Uterus (tissue), 4 donors: ENCODE measurements at places on chromosomes 7 and 10. TPM values are rescaled to one million over a fixed set of nuclear protein-coding genes. Genes with fewer than 3 reads are reported as not detected.
A peak's percentile ranks its signal among the peaks of the same experiment; 100 is the strongest.

- DNase-seq = no peak
- H3K27me3 ChIP-seq = no peaks in the 10 kb centered on the region
- H3K36me3 ChIP-seq = no peaks in the 10 kb centered on the region
- H3K4me1 ChIP-seq = no peaks in the 10 kb centered on the region
Observed at GRCh38 chr7:47277321-47277781, 304.6 kb downstream of the TNS3 start.

The OPN1SW gene
- not detected for total RNA-seq

DNA sequence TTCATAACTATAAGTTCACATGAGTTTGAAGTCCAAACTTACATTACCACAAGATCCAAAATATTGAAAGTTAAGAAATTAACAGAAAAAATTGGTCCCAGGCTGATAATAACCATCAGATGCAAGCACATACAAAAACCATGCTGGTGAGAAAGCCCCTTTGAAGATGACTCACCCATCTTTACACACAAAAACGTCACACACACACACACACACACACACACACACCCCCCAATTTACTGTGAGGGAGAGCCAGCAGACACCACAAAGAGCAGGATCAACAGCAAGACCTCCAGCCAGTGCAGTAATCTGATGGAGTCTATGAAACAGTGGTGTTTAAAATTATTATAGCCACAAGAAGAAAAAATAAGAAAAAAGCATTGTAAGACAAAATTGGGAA lies 50.1 kb upstream of the DRGX start:
- H3K4me3 ChIP-seq = no peak overlapping the region
- H3K36me3 ChIP-seq = no peaks in the 10 kb centered on the region
- no peaks in the 10 kb centered on the region for H3K4me1 ChIP-seq
- no peak for DNase-seq

GRCh38 chr7:135260930-135261721 lies 27.5 kb downstream of the STRA8 start:
- no peaks in the 10 kb centered on the region for H3K36me3 ChIP-seq
- no peak for DNase-seq
- no peak overlapping the region for H3K27ac ChIP-seq
- H3K4me3 ChIP-seq = no peak overlapping the region
- no peaks in the 10 kb centered on the region for H3K27me3 ChIP-seq

The CYP2E1 gene
- total RNA-seq = 0.69 TPM

DNA sequence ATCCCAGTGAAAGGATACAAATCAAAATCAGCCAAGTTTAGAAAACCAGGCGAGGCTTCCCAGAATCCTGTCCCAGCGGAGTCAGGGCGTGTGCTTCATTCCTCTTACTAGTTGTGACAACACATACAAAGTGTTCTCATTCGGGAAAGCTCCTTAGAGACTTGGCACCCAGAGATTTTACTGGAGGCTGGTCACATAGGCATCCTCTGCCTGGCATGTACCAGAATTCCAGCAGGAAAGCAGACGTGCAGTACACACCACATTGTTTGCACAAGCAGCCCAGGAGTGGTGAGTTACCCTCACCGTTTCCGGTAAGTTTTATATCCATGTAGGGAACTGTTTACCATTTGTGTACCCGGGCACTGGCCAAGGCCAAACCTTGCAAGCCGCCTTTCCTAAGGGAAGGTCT lies 34.9 kb downstream of the MMRN2 start:
- H3K27me3 ChIP-seq = no peaks in the 10 kb centered on the region
- no peaks in the 10 kb centered on the region for H3K4me1 ChIP-seq
- H3K4me3 ChIP-seq = no peak overlapping the region
- H3K36me3 ChIP-seq = no peaks in the 10 kb centered on the region

GRCh38 chr7:73341877-73342276 lies 13.9 kb downstream of the FKBP6 start:
- H3K27ac ChIP-seq = no peak overlapping the region
- no peak overlapping the region for H3K4me3 ChIP-seq
- no peaks in the 10 kb centered on the region for H3K4me1 ChIP-seq
- no peaks in the 10 kb centered on the region for H3K27me3 ChIP-seq
- H3K36me3 ChIP-seq = no peaks in the 10 kb centered on the region

DNA sequence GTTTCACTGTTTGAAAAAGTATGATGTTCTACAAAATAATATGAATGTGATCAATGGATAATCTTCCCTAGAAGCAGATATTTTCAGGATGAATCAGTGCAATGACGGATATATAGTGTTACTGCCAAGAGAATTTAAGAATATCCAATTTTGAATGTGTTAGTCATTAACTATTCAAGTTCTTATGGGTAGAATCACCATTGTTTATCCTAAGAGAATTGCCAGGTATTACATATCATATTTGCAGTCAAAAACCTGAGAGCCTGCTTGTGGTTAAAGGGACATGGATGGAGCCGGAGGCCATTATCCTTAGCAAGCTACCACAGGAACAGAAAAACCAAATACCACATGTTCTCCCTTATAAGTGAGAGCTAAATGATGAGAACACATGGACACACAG lies 26.9 kb downstream of the AHR start:
- H3K27me3 ChIP-seq = no peaks in the 10 kb centered on the region
- H3K36me3 ChIP-seq = no peaks in the 10 kb centered on the region
- DNase-seq = no peak
- no peak overlapping the region for H3K4me3 ChIP-seq
- no peaks in the 10 kb centered on the region for H3K4me1 ChIP-seq

The OR9A2 gene
- total RNA-seq = not detected

DNA sequence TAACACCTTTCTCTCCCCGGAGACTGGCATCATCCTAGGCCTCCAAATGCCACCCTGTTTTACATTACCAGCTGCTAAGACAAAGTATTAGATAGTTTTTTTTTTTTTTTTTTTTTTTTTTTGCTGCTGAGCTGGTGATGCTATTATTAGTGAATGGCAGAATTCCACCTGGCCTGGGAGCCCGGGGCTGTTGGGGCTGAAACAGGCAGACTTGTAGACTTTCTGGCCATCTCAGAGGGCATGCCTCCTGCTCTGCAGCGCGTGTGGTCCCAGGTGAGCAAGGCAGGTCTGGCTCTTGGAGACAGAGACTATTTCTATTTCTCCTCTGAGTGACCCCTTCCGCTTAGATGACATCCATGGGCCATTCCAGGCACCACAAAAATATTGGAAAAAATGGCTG lies 104.2 kb downstream of the EMX2 start:
- H3K27ac ChIP-seq = no peak overlapping the region
- H3K4me3 ChIP-seq = no peak overlapping the region
- no peak for DNase-seq
- H3K36me3 ChIP-seq = no peaks in the 10 kb centered on the region
- no peaks in the 10 kb centered on the region for H3K4me1 ChIP-seq

DNA sequence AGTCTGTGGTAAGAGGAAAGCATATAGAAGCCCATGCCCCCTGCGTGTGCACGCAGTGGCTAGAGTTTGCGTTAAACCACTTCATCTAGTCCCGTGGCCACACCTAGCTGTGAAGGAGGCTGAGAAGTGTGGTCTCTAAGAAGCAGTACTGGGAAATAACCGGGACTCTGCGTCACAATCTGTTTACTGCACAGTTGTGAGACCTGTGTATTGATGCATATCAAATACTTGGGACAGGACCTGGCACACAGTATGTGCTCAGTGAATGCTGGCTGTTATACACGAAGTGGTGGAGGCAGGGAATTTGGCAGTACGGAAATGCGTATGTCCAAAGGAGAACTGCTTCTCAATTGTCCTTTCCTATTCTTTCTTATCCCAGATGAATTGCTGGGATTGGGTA lies 149.5 kb downstream of the ARHGAP21 start:
- no peak overlapping the region for H3K4me3 ChIP-seq
- H3K4me1 ChIP-seq = no peaks in the 10 kb centered on the region
- DNase-seq = no peak
- no peak overlapping the region for H3K27ac ChIP-seq
- H3K36me3 ChIP-seq = no peaks in the 10 kb centered on the region

DNA sequence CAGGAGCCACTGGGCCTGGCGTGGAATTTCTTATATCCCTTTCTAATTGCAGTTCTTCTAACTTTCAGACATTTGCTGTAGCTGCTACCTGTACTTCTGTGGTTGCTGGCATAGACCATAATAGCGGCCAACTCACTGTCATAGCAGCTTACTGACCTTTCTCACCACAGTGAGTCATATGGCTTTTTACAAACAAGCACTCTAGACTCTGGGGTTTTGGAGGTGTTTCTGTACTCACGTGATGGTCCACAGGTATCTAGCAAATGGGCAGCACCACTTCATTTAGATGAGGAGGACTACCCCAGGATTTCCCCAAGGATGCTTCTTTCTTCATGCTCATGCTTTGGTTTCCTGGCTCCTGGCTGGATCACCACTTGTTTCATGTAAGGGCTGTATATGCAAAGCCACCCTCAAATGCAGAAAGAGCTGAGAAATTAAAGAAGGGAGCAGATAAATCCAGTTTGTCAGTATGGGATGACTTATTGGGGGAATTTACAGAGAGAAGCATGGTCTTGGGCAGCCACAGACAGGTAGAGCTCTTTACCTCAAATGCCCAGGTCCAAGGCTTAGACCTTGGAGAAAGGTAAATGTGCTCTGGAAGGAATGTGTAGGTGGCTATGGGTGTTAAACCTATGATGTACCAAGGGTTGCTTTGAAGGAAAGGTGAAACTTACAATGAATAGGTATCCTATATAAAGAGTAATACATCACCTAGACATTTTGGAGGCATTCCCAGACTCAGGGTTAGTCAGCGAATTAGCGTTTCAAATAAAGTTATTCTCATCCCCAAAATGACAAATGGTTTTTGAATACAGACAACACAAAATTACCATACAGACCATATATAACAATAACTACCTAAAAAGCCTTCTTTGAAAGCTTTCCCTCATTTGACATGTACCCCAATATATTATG lies 15.9 kb upstream of the SLC25A16 start:
- H3K27me3 ChIP-seq = no peaks in the 10 kb centered on the region
- no peaks in the 10 kb centered on the region for H3K4me1 ChIP-seq
- H3K27ac ChIP-seq = no peak overlapping the region
- H3K4me3 ChIP-seq = no peak overlapping the region

The IFRD1 gene
- 37.3 TPM for total RNA-seq

- H3K4me3 ChIP-seq = peak overlapping the region; percentile 31
- no peaks in the 10 kb centered on the region for H3K36me3 ChIP-seq
- no peak overlapping the region for H3K27ac ChIP-seq
- no peak for DNase-seq
- peaks cover 74% of the 10 kb centered on the region for H3K27me3 ChIP-seq
Observed at GRCh38 chr7:23469150-23469960, 936 bp downstream of the IGF2BP3 start.

The AMPH gene
- total RNA-seq = 0.51 TPM

- H3K27ac ChIP-seq = no peak overlapping the region
- no peaks in the 10 kb centered on the region for H3K27me3 ChIP-seq
- no peak overlapping the region for H3K4me3 ChIP-seq
Observed at GRCh38 chr10:80131499-80131901, 1.0 kb upstream of the PLAC9 start.

DNA sequence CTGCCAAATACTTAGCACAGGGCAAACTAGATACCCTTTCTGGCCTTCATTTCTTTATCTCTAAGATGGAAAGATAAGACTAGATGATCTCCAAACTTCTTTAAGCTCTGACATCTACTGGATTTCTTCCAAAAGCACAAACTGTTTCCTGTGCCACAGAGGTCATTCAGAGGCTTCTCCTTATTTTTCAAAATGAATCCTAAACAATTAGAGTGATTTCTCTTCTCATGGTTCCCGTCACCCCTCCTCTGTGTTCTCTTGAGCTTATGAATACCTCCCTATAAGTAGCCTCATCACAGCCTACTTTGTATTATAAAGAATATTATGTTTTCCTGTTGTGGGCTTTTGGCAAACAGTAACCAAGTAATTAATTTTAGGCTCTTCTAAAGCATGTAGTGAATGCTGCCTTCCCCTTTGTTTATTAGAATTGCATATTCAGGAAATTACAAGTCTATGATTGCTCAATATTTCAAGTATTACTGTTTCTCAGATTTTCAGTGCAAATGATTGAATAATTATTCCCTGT lies 179.5 kb downstream of the REEP3 start:
- peak overlapping the region; percentile 85 for H3K27ac ChIP-seq
- no peaks in the 10 kb centered on the region for H3K27me3 ChIP-seq
- DNase-seq = no peak
- H3K36me3 ChIP-seq = no peaks in the 10 kb centered on the region

The HHEX gene
- 16.8 TPM for total RNA-seq

- no peak overlapping the region for H3K4me3 ChIP-seq
- H3K36me3 ChIP-seq = no peaks in the 10 kb centered on the region
- no peak overlapping the region for H3K27ac ChIP-seq
- DNase-seq = no peak
Observed at GRCh38 chr10:49269523-49269922, 29.4 kb upstream of the C10orf71 start.

The ZNF467 gene
- total RNA-seq = 23.6 TPM

- no peaks in the 10 kb centered on the region for H3K27me3 ChIP-seq
- no peak overlapping the region for H3K27ac ChIP-seq
- H3K4me1 ChIP-seq = no peaks in the 10 kb centered on the region
- H3K4me3 ChIP-seq = no peak overlapping the region
Observed at GRCh38 chr10:3265088-3265487, 92.5 kb upstream of the PITRM1 start.
